ENCODE measurements at places on chromosomes 2 and 18. TPM values are rescaled to one million over a fixed set of nuclear protein-coding genes. Genes with fewer than 3 reads are reported as not detected.

The TUBA3E gene
- total RNA-seq, result not detected

The RESP18 gene
- total RNA-seq, result not detected

The RAX gene
- total RNA-seq, result not detected

The MARCHF4 gene
- 3.1 TPM for total RNA-seq

The C2orf78 gene
- not detected for total RNA-seq

The LMAN1 gene
- total RNA-seq, result 262 TPM

The ARPC2 gene
- total RNA-seq, result 635 TPM

The ERFE gene
- 0.56 TPM for total RNA-seq

The ALPG gene
- not detected for total RNA-seq

The LOXHD1 gene
- not detected for total RNA-seq

The DNAJC27 gene
- total RNA-seq, result 2.0 TPM

The BOLL gene
- total RNA-seq, result not detected

The VWA3B gene
- total RNA-seq, result not detected

The ITGAV gene
- 204 TPM for total RNA-seq

The GCG gene
- not detected for total RNA-seq

The FAP gene
- 71.0 TPM for total RNA-seq

The CCDC85A gene
- 2.8 TPM for total RNA-seq

The PLA2R1 gene
- total RNA-seq, result 0.28 TPM

The SFTPB gene
- not detected for total RNA-seq

The MSH2 gene
- total RNA-seq, result 33.3 TPM

The TMEM178A gene
- 0.18 TPM for total RNA-seq

The REG3A gene
- total RNA-seq, result not detected

The GPC1 gene
- total RNA-seq, result 18.6 TPM

The FBXO48 gene
- total RNA-seq, result 0.18 TPM

The VAMP5 gene
- total RNA-seq, result 27.8 TPM

The POTEC gene
- total RNA-seq, result not detected

The DSEL gene
- total RNA-seq, result 100 TPM

The RPS27A gene
- 1,448 TPM for total RNA-seq

The HOXD10 gene
- not detected for total RNA-seq

The RRM2 gene
- 53.6 TPM for total RNA-seq

The COLEC11 gene
- total RNA-seq, result 0.28 TPM

The SLC40A1 gene
- total RNA-seq, result 5.0 TPM

The ARHGAP15 gene
- total RNA-seq, result not detected

The RAB6C gene
- not detected for total RNA-seq

Measured in IMR-90 (cell line).